ENCODE measurements at places on chromosomes 1 and 21. TPM values are rescaled to one million over a fixed set of nuclear protein-coding genes. Genes with fewer than 3 reads are reported as not detected.

The VCAM1 gene
- not detected for polyA plus RNA-seq

The DIRAS3 gene
- polyA plus RNA-seq: not detected

The ZNF683 gene
- polyA plus RNA-seq: not detected

The NR0B2 gene
- polyA plus RNA-seq: 203 TPM

The CATSPERE gene
- polyA plus RNA-seq: 0.34 TPM

The PRAMEF12 gene
- not detected for polyA plus RNA-seq

The ADAM30 gene
- not detected for polyA plus RNA-seq

The COL8A2 gene
- 0.24 TPM for polyA plus RNA-seq

The PUSL1 gene
- 8.3 TPM for polyA plus RNA-seq

The OR2AK2 gene
- polyA plus RNA-seq: not detected

The FCGR1A gene
- polyA plus RNA-seq: not detected

The SLC27A3 gene
- polyA plus RNA-seq: 10.3 TPM

The TEDDM1 gene
- not detected for polyA plus RNA-seq

The GPR25 gene
- polyA plus RNA-seq: not detected

The EXO1 gene
- 1.6 TPM for polyA plus RNA-seq

The FCER1G gene
- 6.4 TPM for polyA plus RNA-seq

The BLACAT1 gene
- polyA plus RNA-seq: 2.8 TPM

The HDGF gene
- 128 TPM for polyA plus RNA-seq

The AMPD1 gene
- not detected for polyA plus RNA-seq

The LRRC71 gene
- not detected for polyA plus RNA-seq

The PRRX1 gene
- not detected for polyA plus RNA-seq

The HJV gene
- polyA plus RNA-seq: 0.03 TPM

The ECM1 gene
- 1.0 TPM for polyA plus RNA-seq

The ANKRD65 gene
- 13.2 TPM for polyA plus RNA-seq

The RAD54L gene
- 10.2 TPM for polyA plus RNA-seq

The LCE1C gene
- not detected for polyA plus RNA-seq

The FLVCR1 gene
- 14.8 TPM for polyA plus RNA-seq

The PRAMEF14 gene
- polyA plus RNA-seq: not detected

The ABCA4 gene
- 0.57 TPM for polyA plus RNA-seq

The RHD gene
- 0.09 TPM for polyA plus RNA-seq

The CDCA8 gene
- 24.1 TPM for polyA plus RNA-seq

The CNTN2 gene
- not detected for polyA plus RNA-seq

The SPRR2F gene
- not detected for polyA plus RNA-seq

The NKAIN1 gene
- 0.40 TPM for polyA plus RNA-seq

The MINDY1 gene
- 18.0 TPM for polyA plus RNA-seq

The ACTN2 gene
- 0.13 TPM for polyA plus RNA-seq

The UTP11 gene
- polyA plus RNA-seq: 11.8 TPM

The SPRR1B gene
- not detected for polyA plus RNA-seq

The HRNR gene
- not detected for polyA plus RNA-seq

The HCRTR1 gene
- polyA plus RNA-seq: not detected

The C1orf146 gene
- polyA plus RNA-seq: not detected

The DMBX1 gene
- polyA plus RNA-seq: not detected

The SHE gene
- not detected for polyA plus RNA-seq

The ILDR2 gene
- not detected for polyA plus RNA-seq

The DYNLT4 gene
- not detected for polyA plus RNA-seq

The IQGAP3 gene
- polyA plus RNA-seq: 12.8 TPM

The SMPDL3B gene
- 1.3 TPM for polyA plus RNA-seq

The FCRL2 gene
- polyA plus RNA-seq: not detected

The SYCP1 gene
- not detected for polyA plus RNA-seq

Measured in HepG2 (cell line).